Activated CD8-positive, alpha-beta memory T cell treated with anti-CD3 and anti-CD28 coated beads, Interleukin-2, amount 50 U/mL, for 48 hours (primary cell): ENCODE measurements at places on chromosomes 6 and 20.
A peak's percentile ranks its signal among the peaks of the same experiment; 100 is the strongest.

DNA sequence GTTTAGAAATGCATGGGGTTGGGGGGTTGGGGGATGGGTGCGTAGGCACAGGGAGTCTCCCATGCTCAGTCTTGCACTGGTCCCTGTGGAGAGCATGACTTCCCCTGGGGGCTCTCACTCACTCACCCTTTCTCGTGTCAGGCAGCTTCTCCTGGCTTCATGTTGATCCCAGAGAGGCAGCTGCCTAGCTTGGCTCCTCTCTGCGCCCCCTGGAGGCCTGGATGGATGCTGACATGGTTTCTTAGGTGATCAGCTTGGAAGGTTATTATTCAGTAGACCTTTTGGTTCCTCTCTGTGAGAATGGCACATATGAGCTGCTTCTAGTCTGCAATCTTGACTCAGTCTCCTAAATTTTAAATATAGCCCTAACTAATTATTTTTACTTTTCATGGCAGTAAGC lies 109.3 kb upstream of the FAM83B start:
- DNase-seq = peak; percentile 49

- no peak for DNase-seq
These were observed 201.6 kb downstream of the FOXA2 start for GRCh38 chr20:22382742-22383141.

GRCh38 chr20:57065646-57066045 lies 200.8 kb downstream of the BMP7 start:
- DNase-seq = no peak

GRCh38 chr20:37943033-37943432 lies 40.1 kb downstream of the VSTM2L start:
- peak; percentile 8 for DNase-seq

- no peak for DNase-seq
These were observed 9.6 kb upstream of the SPDEF start for GRCh38 chr6:34565722-34566137.
